ENCODE measurements at places on chromosomes 16 and 17. TPM values are rescaled to one million over a fixed set of nuclear protein-coding genes. Genes with fewer than 3 reads are reported as not detected.
A peak's percentile ranks its signal among the peaks of the same experiment; 100 is the strongest.

DNA sequence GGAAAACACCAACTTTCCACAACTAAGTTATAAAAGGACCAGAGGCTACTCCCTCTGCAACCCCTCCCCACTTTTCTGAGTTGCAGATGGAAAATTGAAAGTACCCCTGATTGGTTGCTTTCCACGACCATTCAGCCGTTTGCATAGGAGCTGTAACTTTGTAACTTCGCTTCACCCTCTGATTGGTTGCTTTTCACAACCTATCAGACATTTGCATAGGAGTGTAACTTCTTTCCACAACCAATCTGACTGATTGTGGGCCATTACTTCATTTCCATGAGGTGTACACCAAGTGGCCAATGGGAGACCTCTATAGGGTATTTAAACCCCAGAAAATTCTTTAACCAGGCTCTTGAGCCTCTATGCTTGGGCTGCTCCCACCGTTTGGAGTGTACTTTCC is 644.1 kb downstream of the WWOX start:
- H3K4me3 ChIP-seq = no peak overlapping the region
- H3K36me3 ChIP-seq = no peaks in the 10 kb centered on the region
- DNase-seq = no peak

DNA sequence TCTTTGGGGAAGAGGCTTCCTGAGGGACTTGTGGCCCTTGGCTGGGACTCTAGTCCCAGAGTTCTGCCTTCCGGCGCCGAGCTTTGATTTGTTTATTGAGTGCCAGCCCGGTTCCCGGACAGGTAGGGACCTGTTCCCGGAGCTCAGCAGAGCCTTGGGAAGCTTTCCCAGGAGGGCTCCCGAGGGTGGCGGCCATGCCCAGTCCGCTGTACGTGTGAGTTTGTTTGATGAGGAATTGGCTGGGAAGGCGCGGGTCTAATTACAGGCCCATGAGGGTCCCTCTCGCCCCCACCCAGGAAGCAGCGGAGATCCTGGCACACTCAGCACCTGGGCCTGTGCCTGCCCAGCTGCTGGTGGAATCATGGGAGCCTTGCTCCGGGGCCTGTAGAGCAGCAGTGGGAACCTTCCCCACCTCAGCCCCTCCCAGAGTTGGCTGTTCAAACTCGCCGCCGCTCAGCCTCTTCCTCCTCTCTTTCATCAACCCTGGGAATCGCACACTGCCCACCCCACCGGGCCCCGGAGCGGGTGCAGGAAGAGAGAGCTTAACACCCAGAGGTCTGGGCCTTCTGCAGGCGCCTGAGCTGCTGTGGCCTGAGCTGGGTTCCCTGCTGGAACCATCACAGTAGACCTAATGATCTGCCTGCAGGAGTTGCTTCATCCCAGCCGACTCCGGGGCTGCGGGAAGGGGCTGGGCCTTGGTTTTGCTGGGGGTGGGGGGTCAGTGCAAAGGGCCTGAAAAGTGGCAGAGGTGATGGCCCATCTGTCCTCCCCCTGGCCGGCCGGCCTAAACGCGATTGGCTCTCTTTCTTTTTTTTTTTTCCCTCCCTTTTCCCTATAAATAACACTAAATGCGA is 313.7 kb downstream of the SEC14L1 start:
- H3K36me3 ChIP-seq = no peaks in the 10 kb centered on the region
- no peak overlapping the region for H3K4me3 ChIP-seq
- H3K27ac ChIP-seq = peak overlapping the region; percentile 92
- no peak for DNase-seq

GRCh38 chr17:61659437-61659836 is 68.4 kb upstream of the NACA2 start:
- DNase-seq = no peak
- H3K36me3 ChIP-seq = no peaks in the 10 kb centered on the region
- no peaks in the 10 kb centered on the region for H3K4me1 ChIP-seq
- H3K27ac ChIP-seq = no peak overlapping the region

- no peaks in the 10 kb centered on the region for H3K36me3 ChIP-seq
- no peak overlapping the region for H3K27ac ChIP-seq
- H3K27me3 ChIP-seq = peaks cover 17% of the 10 kb centered on the region
- peaks cover 56% of the 10 kb centered on the region for H3K4me1 ChIP-seq
Observed at GRCh38 chr16:2470603-2471015, 488 bp upstream of the NTN3 start.

DNA sequence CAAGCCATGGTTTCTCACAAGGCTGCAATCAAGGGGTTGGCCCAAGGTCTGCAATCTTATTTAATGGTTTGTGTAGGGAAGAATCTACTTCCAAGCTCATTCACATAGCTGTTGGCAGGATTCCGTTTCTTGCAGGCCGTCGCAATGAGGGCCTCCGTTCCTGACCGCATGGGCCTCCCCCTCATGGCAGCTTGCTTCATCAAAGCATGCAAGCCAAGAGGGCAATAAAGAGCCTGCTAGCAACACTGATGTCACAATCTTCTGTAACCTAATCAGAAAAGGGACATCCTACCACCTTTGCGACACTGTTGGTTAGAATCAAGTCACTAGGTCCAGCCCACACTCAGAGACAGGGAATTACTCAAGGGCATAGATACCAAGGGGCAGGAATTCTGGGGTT is 95.5 kb downstream of the CCT6B start:
- no peaks in the 10 kb centered on the region for H3K27me3 ChIP-seq
- no peak for DNase-seq
- no peak overlapping the region for H3K27ac ChIP-seq
- no peak overlapping the region for H3K4me3 ChIP-seq
- no peaks in the 10 kb centered on the region for H3K36me3 ChIP-seq

GRCh38 chr17:6755731-6756184 is at the start of gene XAF1:
TSS of gene XAF1 (plus strand) at chr17:6756046. CDS start at chr17:6756079, 33 bp downstream.
- peak within 1 kb of the TSS; percentile 87 for H3K27ac ChIP-seq
- H3K36me3 ChIP-seq = no peaks in the 10 kb centered on the region
- peak; percentile 54 for DNase-seq
- H3K4me1 ChIP-seq = peaks cover 25% of the 10 kb centered on the region
- no peaks in the 10 kb centered on the region for H3K27me3 ChIP-seq

DNA sequence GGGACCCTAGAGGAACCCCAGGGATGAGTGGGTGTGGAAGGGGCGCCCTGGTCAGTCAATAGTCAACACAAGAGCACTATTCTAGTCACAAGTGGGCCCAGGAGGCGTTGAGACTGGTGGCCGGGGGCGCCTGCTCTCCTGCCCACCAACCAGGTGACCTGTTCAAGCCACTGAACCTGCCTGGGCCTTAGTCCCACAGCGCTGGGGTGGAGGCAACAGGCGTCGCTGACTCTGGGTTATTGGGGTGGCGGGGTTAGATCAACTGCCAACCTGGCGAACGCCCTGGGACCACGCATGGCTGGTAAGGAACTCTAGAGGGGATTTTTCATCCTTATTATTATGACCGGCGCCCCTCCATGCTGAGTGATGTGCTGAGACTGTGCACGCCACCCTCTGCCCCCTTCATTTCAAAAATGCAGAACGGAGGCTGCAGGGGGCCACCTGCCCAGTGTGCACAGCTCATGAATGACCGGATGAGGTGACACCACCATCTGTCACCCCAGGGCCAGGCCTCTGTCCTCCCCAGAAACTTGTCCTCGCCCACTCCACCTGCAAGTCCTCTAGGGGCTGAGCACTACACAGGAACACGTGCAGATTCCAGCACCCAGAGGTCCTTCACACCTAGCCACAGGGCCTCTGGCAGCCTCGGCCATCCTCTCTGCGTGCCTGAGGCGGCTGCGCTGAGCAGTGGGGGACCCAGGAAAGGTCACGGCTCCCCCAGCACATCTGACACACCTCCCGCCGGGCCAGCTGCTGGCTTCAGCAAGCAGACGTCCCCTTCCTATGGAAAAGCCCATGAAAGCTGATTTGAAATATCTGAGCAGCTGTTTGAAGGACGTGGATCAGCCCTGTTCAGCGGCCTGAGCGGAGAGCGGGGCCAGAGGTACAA is 51.6 kb upstream of the DNAH17 start:
- no peaks in the 10 kb centered on the region for H3K4me1 ChIP-seq
- no peaks in the 10 kb centered on the region for H3K27me3 ChIP-seq
- no peak overlapping the region for H3K4me3 ChIP-seq

GRCh38 chr16:56424791-56425438 is 430 bp downstream of the AMFR start:
- H3K27ac ChIP-seq = peak overlapping the region; percentile 71
- no peaks in the 10 kb centered on the region for H3K36me3 ChIP-seq
- no peaks in the 10 kb centered on the region for H3K27me3 ChIP-seq
- peak overlapping the region; percentile 62 for H3K4me3 ChIP-seq
- peak; percentile 31 for DNase-seq

DNA sequence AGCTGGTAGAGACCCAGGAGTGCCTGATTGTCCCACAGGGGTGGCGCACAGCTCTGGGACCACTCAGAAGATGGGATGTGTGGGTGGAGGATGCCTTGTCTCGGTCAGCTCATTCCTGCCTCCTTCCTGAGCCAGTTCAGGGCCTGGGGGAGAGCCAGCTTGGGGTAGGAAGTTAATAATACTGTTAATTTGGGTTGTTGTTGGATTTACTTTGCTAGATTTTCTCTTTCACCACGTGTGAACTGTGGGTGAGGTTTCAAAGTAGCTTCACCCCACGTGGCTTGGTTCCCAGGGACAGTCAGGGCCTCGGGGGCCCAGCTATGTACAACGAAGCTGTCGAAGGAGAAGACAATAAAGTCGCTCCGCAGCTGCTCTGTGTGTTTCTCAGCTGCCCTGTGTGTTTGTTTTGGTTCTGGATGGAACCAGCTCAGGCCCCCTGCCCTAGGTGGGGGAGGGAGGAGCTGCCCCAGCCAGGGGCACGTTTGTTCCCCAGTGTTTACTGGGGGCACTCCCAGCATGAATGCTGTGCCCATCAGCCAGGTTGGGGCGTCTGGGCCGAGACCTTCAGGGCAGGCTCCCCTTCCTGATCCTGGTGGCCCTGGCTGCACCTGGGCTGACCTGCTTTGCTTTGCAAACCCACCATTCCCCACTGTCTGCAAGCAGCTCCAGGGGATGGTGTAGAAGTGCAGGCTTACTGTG is 2.3 kb downstream of the NUDT16L1 start:
- no peak overlapping the region for H3K27ac ChIP-seq
- DNase-seq = no peak

DNA sequence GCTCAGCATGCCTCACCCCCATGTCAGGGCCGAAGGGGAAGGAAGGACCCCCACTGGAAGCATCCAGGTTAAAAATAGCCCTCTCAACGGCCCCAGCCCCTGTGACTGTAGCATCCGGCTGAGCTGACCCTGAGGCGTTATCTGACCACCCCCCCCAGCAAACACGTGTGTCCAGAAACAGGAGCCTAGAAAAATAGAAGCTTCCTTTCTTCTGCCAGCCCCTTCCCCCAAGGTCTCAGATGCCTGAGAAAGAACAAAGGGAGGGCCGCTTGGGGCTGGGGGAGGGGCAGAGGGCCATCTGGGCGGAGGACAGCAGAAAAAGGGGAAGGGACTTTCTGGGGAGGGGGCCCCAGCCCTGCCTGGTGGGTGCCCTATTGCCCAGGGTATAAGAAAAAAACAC is 55.8 kb downstream of the ACTG1 start:
- DNase-seq = peak; percentile 72
- peaks cover 16% of the 10 kb centered on the region for H3K4me1 ChIP-seq
- no peaks in the 10 kb centered on the region for H3K27me3 ChIP-seq

GRCh38 chr17:83099570-83100181 is 20.3 kb downstream of the METRNL start:
- H3K36me3 ChIP-seq = peaks cover 13% of the 10 kb centered on the region
- H3K27ac ChIP-seq = peak overlapping the region; percentile 84
- H3K4me1 ChIP-seq = peaks cover 15% of the 10 kb centered on the region

DNA sequence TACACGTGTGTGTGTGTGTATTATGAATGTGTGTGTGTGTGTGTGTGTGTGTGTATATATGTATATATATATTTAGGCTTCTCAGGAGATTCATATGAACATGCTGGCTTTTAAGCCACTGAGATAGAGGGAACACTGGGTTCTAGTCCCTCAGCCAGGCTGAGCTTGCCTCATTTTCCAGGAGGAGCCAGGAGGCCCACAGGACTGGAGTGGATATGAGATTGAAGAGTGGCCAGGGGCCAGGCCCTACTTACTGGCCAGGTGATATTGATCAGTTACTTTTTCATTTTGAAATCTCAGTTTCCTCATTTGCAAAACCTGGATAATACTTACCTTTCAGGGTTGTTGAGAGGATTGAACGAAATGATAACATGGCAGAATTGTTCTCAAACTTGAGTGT is 5.8 kb downstream of the PCTP start:
- DNase-seq = no peak
- no peak overlapping the region for H3K27ac ChIP-seq
- H3K4me3 ChIP-seq = no peak overlapping the region

GRCh38 chr16:83338941-83339340 is 468.8 kb upstream of the HSBP1 start:
- H3K27ac ChIP-seq = no peak overlapping the region
- no peak for DNase-seq
- H3K36me3 ChIP-seq = no peaks in the 10 kb centered on the region
- H3K27me3 ChIP-seq = no peaks in the 10 kb centered on the region
- no peak overlapping the region for H3K4me3 ChIP-seq

GRCh38 chr16:85455534-85455933 is 157.6 kb upstream of the GSE1 start:
- no peak overlapping the region for H3K4me3 ChIP-seq
- no peak overlapping the region for H3K27ac ChIP-seq
- DNase-seq = no peak
- no peaks in the 10 kb centered on the region for H3K36me3 ChIP-seq
- H3K4me1 ChIP-seq = peaks cover 14% of the 10 kb centered on the region

DNA sequence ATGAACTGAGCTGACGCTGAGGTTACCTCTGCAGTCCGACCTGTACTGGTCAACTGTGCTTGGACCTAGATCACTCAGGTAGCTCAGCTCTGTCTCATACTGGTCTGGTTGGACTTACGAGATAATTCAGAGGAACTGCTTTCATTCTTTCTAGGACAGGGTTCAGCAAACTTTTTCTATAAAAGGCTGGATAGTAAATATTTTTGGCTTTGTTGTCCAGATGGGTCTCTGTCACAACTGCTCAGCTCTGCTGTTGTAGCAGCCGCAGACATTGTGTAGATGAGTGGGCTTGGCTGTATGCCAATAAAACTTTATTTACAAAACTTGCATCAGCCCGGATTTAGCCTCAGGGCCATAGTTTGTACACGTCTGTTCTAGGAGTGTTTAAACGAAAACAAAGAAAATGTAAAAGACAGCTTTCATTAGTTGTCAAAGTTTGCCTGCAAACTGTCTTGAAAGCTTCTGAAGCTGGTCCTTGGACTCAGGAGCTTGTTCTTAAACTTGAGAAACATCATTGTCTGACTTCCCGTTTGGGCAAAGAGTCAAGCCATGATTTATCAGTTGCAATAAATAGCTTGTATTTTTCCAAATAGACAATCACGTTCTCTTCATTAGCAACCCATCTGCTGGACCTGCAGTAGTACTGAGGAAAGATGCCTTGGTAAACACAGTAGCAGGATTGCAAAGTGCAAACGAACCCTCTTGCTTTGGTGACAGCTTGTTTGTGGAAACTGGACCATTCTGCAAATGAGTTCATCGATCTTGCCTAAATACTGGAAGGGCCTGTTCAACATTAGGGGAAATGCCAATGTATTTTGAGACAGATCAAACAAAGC is 253.4 kb downstream of the SNX29 start:
- no peaks in the 10 kb centered on the region for H3K36me3 ChIP-seq
- no peaks in the 10 kb centered on the region for H3K27me3 ChIP-seq
- no peak overlapping the region for H3K4me3 ChIP-seq
- DNase-seq = no peak
- no peaks in the 10 kb centered on the region for H3K4me1 ChIP-seq

Gene KRT35
- total RNA-seq = not detected

Gene IKZF3
- total RNA-seq = 1.2 TPM

Gene KRTAP17-1
- total RNA-seq = not detected

Gene GAS2L2
- total RNA-seq = not detected

Gene KIF2B
- total RNA-seq = not detected

Gene ABCC12
- total RNA-seq = not detected

Gene ZP2
- not detected for total RNA-seq

Gene LPCAT2
- 13.4 TPM for total RNA-seq

Gene EMP2
- total RNA-seq = 15.4 TPM

Gene MT1H
- total RNA-seq = not detected

Gene ARL2BP
- 55.0 TPM for total RNA-seq
